LHCN-M2 (cell line): ENCODE measurements at places on chromosomes 13 and 19.

GRCh38 chr19:31353833-31354232, 4.6 kb upstream of the TSHZ3 start:
- no peak for DNase-seq

GRCh38 chr13:59480396-59481259, 683.1 kb downstream of the DIAPH3 start:
- DNase-seq, result peak; percentile 66

DNA sequence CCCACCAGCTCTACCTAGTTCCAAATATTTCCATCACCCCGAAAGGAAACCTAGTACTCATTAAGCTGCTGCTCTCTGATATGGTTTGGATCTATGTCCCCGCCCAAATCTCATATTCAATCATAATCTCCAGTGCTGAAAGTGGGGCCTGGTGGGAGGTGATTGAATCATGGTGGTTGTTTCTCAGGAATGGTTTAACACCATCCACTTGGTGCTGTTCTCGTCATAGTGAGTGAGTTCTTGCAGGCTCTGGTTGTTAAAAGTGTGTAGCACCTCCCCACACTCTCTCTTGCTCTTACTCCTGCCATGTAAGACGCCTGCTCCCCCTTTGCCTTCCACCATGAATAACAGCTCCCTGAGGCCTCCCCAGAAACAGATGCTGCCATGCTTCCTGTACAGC, 43.4 kb upstream of the MED4 start:
- DNase-seq, result no peak

DNA sequence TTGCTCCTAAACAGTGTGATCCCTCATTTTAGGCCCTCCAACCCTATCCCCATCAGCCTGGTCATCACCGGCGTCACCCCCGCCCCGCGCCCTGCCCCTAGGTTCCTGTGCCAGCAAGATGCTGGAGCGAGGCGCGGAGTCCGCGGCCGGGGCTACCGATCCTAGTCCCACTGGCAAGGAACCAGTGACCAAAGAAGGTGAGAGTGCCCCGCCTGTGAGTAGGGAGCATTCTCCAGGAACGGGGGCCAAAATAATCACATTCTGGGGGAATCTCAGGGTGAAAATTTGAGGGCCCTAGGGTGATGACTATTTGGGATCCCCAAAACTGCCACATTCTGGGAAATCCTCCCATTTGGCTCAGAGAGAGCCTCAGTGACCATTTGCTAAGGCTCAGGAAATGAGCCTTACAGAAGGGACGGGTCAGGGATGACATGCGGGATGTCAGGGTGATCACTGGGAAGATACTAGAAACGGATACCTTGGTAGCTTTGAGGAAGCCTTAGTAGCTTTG, 1.4 kb downstream of the ZNF575 start:
- no peak for DNase-seq

GRCh38 chr19:32407004-32407992, 1.7 kb downstream of the DPY19L3 start:
- DNase-seq, result peak; percentile 64

DNA sequence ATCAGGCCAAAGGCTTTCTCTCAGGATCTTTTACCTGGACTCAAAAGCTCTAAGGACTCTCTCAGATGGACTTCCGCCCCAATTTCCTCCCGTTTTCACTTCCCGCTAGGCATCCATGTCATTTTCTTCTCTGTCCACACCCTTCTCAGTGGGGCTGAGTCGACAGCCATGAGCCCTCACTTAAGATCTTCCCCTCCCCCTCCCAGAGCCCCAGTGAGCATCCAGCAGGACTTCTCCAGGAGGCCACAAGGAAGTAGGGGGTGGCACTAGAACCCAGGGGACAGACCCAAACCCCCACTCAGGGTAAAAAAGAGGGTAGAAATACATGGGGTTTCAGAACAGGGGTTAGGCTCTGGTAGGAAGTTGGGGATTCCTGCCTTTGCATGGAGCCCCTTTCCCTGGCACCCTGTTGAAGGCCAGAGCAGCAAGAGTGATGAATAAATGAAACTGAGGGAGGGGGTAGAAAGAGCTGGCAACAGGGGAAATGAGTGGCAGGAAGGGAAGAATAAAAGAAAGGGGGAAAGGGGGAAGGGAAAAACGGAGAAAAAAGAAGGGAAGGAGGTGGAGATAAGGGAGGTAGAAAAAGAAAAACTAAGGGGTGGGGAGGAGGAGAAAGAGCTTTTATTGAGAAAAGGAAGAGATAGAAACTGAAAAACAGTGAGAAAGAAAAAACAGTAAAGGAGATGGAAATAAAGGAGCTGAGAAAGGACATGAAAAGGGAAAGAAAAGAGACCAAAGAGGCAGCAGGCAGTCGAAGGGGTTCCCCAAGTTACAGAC, 42.3 kb downstream of the DEDD2 start:
- no peak for DNase-seq

DNA sequence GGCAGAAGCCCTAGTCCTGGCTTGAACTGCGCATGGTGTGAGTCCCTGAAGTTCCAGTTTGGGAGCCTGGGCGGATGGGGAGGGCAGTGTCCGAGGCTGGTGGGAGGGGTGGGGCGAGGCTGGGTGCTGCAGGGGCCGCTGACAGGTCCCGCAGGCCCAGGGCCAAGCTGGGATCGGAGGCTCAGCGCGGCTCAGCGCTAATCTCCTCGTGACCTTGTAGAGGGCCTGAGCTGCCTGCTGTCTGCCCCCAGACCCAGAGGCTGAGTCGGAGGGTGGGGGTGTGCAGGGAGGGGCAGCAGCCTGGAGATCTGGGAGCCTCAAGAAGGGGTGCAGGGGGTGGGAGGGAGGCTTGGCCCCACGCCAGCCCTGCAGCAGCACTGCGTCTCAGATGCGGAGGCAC, 3.0 kb downstream of the ATP1A3 start:
- no peak for DNase-seq

- no peak for DNase-seq
Observed at GRCh38 chr13:51033421-51034185, 77.5 kb downstream of the C13orf42 start.

GRCh38 chr13:31038834-31039552, 106.5 kb downstream of the TEX26 start:
- DNase-seq, result peak; percentile 82

DNA sequence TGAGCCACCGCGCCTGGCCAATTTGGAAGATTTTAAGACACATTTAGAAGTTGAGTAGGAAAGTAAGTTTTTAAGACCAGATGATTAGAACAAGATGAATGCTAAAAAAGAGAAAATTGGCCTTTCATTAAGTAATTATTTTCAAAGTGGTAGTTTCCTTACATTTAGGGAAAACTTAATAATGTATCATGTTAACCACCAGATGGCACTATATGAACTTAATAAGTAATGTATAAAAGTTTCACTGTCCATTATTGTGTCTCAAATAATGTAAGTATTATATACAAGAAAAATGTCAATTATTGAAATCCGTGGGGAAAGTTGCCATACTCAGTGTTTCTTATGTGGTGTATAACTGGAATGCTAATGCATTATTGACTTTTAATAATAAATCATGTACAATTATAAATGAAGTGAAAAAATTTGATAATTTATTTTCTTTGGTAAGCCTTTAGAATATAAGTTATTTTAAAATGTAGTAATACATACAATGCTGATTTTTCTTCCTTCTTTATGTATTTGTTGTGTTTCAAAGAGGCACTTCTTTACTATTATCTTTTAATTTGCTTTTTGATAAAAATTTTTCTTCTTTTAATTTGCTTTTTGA, 29.2 kb downstream of the COG6 start:
- DNase-seq, result peak; percentile 41
